ENCODE measurements at places on chromosomes 12 and 14.

DNA sequence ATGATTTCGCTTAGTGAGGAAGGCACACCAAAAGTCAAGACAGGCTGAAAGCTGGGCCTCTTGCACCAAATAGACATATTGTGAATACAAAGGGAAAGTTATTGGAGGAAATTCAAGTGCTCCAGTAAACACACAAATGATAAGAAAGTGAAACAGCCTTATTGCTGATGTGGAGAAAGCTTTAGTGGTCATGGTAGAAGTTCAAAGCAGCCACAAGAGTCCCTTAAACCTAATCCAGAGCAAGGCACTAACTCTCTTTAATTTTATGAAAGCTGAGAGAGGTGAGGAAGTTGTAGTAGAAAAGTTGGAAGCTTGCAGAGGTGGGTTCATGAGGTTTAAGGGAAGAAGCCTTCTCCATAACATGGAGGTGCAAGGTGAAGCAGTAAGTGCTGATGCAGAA is 988.3 kb downstream of the VRK1 start:
- no peak for DNase-seq

DNA sequence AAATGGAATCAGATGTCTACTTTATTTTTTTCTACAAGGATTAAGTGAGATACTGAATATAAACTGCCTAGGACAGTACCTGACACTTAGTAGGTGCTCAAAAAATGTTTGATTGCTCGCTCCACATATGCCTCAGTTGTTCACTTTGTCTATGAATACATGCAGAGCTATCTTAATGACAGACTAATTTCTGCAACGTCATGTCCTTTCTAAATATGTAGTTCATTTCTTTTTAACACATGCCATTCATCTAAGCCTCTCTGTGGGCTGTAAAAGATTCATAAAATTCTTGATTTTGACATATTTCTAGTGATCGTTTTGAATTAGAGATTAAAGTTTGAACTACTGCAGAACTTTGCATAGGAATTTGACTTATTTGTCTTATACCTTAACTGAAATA is 176.3 kb upstream of the STXBP6 start:
- no peak for DNase-seq

- DNase-seq, result no peak
Observed at GRCh38 chr12:59698600-59698999, 102.8 kb downstream of the SLC16A7 start.

DNA sequence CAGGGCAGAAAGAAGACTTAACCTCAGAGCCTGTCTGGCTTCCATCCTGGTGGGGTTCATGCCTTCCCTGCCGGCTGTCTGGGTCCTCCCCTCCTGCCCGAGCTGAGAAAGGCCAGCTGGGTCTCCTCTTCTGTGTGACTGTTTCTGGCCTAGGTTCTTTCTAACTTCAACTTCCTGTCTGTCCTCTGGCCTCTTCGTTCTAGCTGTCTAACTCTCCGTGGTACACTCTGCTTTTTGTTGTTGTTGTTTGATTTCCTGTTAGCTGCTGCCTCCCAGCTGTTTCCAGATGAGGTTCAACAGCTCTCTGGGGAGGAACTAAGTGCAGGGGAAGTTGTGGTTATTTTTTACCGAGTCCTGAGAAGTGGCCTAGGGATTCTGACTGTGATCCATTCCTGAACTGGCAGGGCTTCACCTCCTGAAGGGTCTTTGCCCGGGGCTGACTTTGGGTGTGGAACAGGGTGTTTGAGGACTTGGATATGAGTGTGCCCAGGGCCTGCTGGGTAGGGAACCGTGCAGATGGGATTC is 3.2 kb downstream of the MLXIP start:
- DNase-seq, result no peak

GRCh38 chr12:11758510-11759493 is 109.3 kb downstream of the ETV6 start:
- no peak for DNase-seq

- DNase-seq, result no peak
Observed at GRCh38 chr12:107873223-107873622, 98.7 kb downstream of the ASCL4 start.

DNA sequence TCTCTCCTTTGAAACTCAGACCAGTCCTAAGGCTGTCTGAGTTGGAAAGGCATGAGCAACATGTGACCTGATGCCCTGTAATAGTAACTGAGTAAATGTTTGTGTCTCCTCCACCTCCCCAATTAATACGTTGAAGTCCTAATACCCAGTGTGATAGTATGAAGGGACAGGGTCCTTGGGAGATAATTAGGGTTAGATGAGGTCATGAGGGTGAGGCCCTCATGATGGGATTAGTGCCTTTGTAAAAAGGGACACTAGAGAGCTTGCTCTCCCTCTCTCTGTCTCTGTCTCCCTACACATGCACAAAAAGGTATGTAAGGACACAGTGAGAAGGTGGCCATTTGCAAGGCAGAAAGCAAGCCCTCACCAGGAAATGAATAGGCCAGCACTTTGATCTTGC is 18.1 kb upstream of the KIF21A start:
- no peak for DNase-seq

GRCh38 chr14:55752580-55753390 is 172.8 kb downstream of the KTN1 start:
- no peak for DNase-seq

- DNase-seq, result no peak
Observed at GRCh38 chr14:79997509-79998208, 213.6 kb downstream of the DIO2 start.

GRCh38 chr14:90504643-90505042 is 107.8 kb downstream of the CALM1 start:
- DNase-seq, result no peak

DNA sequence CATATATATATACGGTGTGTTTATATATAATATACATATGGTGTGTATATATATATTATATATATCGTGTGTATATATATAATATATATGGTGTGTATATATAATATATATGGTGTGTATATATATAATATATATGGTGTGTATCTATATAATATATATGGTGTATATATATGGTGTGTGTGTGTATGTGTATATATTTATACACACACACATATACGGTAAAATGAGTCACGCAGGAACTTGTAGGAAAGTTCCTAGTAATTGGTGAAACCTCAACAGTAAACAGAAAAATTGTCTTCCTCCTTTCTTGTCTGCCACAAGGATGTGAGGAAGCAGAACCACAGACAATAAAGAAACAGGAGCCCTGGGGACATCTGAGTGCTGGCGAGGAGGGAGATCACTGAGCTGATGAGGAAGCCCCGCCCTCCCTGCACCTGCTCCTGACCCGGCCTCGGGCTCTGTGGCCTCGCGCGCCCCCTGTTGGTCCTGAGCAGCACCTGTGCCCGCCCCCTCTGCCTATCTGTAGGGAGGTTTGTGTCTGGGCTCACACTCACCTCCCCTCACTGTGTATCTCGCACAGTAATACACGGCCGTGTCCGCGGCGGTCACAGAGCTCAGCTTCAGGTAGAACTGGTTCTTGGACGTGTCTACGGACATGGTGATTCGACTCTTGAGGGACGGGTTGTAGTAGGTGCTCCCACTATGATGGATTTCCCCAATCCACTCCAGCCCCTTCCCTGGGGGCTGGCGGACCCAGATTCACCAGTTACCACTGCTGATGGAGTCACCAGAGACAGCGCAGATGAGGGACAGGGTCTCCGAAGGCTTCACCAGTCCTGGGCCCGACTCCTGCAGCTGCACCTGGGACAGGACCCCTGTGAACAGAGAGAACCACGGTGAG is 1079.4 kb downstream of the TMEM121 start:
- DNase-seq, result peak; percentile 73

DNA sequence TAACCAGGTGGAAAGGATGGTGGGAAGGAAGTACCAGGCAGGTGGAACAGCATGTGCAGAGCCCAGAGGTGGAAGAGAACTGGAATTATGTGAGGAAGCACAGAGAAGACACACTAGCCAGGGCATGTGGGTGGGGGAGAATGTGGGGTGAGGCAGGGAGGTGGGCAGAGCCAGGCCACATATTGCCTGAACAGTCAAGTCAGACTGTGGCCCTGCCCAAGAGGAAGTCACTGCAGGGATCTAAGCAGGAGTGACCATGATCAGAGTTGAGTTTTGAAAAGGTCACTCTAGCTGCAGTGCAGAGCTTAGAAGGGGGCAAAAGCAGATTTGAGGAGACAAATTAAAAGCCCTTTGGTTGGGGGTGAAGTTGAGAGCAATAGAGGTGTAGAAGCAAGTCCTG is 114.0 kb upstream of the SLC38A2 start:
- no peak for DNase-seq

DNA sequence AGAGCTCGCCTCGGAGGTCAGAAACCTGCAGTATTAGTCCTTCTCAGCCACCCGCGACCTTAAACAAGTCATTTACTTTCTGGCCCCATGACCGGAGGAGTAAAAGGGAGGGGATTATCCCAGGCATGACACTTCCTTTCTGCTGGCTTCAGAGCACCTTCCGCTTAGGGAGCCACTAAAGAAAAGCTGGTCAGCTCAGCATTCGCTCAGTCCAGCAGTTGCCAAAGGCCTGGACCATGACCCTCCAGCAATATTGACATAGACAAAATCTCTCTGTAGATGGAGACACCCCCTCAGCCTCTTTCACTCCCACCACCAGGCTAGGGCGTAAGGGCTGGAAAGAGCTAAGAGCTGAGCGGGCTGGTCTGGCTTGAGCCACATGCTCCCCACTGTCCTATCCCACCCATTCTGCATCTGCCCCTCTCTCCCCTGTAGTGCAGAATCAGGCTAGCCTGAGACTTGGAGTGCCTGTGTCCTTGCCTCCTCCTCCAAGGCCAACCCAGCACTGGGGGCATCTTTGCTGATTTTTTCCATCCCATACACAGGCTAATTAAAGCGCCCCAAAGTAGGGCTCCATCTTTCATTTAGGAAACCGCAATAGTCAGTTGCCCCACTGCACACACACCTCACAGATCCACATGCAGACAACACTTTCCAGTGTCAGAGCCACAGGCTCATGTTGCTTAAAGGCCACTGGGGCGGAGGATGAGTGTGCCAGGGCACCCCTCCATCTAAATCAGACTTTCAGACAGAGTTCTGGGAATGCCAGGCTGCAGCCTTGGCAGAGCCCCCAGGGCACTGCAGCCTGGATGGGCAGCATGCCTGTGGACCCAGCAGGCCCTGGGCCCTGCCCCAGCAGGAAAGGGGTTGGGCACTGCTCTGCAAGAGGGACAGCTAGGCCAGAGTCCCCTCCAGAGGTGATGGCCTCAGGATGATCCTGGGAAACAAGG is 4.0 kb upstream of the CPNE6 start:
- DNase-seq, result no peak

DNA sequence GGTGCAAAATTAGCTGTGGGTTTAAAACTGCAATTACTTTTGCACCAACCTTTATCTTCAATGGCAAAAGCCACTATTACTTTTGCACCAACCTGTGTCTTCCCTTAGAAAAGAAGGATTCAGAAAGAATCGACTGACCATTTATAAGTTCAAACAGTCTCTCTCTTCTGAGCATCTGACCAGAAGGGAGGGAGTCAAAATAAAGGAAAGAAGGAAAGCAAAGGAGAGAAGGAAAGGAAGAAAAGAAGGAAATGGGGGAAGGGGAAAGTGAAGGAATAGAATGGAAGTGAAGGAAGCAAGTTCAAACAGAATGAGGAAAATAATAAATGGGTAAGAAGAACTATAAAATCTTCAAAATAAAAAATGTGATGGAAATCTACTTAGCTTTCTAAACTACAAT is 57.8 kb downstream of the KDM5A start:
- no peak for DNase-seq

DNA sequence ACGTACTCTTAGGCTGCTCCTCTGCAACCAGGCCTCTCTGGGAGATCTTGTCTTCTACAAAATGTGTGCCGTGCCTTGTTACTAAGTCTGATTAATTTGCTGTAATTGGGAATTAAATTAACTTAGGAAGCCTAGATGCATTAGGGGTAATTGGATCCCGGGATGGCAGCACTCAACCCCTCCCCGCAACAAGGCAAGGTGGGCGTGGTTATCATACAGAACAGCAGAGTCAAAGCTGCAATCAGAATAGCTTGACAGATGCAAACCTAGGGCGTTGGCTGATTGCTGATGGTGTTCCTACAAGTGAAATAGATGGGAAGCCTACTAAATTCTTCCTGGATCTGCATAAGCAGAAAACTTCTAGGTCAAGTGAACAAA is 34.5 kb upstream of the NFYB start:
- DNase-seq, result no peak

DNA sequence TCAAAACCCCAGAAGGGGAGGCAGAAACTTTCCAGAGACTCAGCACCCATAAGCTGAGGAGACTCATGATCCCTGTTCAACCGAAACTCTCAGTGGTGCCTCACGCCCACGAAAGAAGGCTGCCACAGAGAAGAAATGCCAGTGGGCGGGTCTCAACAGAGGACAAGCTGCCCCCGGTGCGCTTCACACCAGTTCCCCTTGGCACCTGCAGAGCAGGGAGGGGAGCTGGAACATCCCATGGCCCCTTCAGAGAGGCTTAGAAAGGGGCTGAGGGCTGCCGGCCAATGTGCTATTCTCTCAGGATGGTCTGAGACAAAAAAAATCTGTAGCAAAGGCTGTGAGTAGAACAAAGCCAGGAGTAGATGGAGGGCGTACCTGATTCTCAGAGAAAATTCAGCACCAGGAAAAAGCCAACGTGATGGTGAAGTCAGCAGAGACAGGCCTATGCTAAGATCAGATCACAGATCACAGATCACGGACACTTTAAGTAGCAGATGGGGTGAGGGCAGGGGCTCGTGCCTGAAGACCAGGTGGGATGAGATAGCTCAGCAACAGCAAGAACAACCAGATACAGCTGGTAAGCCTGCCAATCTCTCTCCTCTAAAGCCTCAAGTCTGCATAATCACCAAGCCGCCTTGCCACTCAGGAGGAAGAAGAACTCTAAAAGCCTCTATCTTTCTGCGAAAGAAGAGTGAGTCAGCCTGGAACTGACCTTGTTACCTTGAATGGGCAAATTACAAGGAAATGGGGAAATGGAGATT is 206.4 kb upstream of the GRIP1 start:
- no peak for DNase-seq

- DNase-seq, result no peak
Observed at GRCh38 chr14:60206837-60207533, 41.8 kb upstream of the DHRS7 start.

DNA sequence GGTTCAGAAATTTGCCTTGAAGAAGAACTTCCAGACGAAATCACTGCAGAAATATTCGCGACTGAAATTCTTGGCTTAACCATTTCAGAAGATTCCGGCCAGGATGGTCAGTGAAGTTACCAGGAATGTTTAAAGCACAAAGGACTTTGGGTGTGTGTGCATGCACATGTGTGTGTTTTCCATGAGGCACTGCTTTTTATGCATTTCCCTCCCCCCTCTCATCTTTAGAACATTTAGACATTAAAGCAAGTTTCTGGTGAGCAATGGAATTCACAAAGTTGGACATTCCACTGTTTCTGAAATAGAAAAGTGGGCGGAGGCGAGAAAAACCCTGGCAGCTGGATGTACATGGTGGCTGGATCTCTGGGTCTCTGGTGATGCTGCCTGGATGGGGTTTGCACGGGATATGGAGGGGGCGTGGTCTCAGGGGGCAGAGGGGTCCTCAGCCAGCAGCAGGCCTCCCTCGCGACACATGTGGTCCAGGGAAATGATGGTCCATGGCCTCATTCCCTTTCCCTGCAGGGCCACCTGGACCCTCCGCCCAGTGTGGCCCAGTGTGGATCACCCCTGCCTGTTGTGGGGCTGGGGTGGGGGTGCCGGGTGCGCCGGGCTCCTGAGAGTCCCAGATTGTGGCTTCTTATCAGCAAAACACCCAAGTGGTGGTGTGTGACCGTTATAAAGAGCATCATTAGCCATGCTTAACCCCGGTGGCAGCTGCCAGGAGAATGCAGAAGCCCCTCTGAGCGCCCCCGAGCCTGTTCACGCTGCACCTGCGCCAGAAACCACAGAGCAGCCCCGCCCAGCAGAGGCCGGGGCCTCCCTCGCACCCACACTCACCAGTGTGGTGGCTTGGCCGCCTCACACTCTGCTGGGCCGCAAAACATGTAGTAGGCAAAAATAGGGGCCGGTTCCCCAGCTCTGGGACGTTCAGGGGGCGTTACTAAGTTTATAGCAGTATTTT is 17.8 kb upstream of the BCL7A start:
- DNase-seq, result no peak

Data from stimulated activated CD4-positive, alpha-beta T cell treated with anti-CD3 and anti-CD28 coated beads, TNF-alpha, amount 100 ng/mL, for 4 hours (primary cell).